ENCODE measurements at places on chromosomes 6 and 20. TPM values are rescaled to one million over a fixed set of nuclear protein-coding genes. Genes with fewer than 3 reads are reported as not detected.

GRCh38 chr6:88709819-88710246 is 253.6 kb downstream of the RNGTT start:
- DNase-seq = no peak

CST11 gene
- total RNA-seq = not detected

DNA sequence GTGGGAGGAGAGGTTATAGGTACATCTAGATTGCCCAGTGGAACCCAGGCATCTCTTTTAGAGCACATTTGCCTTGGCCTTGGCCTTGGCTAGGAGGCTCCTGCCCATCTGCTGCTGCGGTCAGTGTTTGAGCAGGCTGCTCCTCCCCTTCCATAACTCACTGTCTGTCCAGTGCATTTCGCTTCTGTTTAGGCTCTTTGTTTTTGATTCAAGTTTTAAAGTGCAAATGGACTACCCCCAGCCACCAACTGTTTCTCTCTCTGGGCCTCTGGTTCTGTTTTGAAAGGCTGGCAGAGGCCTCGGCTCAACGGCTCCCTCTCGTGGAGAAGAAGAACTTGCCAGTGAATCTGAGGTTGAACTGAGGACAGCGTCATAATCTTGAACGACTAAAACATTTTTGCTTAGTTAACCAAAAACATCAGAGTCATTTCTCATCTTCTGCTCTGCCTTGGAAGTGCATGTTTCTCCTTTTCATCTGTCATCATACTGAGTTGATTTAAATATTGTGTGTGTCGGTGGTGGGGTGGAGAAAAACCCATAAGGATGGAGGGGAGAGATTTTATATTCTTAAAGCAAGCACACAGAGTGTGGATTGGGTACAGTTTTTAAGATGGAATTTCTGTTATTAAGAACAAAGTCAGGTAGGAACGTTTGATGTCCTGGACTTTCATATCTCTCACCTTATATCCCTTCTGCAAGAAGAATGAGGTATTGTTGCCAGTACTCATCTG is 171.4 kb downstream of the DTNBP1 start:
- DNase-seq = peak; percentile 89

ATP6V1G2 gene
- 4.1 TPM for total RNA-seq

DNA sequence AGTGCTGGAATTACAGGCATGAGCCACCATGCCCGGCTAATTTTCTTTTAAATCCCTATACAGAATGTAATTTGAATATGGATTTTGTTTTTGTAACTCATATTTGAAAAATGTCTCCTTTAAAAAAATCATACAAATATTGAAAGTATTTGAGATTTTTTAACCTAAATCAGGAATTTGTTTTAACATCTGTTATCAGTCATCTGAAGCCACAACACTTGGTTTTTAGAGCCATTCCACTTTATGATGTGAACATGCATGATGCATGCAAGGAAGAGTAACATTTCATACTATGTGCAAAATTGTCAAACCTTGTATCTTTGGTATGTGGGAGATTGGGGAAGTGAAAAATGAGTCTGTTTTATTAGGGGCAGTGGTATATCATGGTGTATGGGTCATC is 124.5 kb upstream of the AHI1 start:
- no peak for DNase-seq

DNA sequence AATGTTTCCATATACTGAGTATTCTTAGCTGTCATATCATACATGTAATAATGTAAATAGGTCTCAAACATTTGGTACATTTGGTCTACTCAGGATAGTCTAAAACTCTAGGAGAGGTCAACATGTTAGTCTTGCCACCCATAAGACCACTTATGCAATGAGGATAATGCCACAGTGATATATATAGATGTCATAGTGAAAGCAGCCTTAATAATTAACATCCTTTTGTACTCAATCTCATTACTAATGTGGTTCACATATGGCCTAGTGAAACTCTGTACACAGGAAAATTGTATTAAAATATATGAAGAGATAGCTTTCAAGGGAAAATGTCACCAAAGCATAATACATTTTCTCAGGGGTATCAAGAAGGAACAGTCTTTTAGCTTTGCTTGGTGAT is 577.9 kb downstream of the TFAP2B start:
- DNase-seq = no peak

- DNase-seq = no peak
Measured at GRCh38 chr6:124993327-124993726, 31.1 kb downstream of the RNF217 start.

TXLNB gene
- total RNA-seq = 1.5 TPM

HLA-DRA gene
- 0.17 TPM for total RNA-seq

DNA sequence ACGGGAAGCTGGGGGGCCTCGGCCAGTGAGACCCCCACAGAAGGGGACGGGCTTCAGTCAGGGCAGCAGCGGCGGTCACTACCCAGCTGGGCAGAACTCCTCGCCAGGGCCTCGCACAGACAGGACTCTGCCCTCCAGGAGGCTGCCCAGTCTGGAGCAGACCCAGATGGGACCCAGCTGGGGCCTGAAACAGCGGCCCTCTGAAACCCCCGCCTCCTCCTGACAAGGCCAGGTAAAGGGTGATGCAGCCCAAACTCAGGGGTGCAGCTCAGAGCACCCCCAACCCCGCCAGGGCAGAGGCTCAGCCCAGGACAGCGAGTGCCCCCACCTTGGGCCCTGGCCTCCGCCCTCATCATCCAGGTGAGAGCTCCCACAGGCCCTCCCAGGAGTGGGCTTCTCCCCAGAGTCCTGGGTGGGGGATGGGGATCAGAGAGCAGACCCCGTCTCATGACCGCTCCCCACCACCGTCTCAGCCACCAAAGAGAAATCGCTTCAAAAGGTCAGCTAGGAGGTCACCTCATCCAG is 2.2 kb downstream of the EEF1A2 start:
- DNase-seq = no peak
